ENCODE measurements at places on chromosomes 2 and 18.

DNA sequence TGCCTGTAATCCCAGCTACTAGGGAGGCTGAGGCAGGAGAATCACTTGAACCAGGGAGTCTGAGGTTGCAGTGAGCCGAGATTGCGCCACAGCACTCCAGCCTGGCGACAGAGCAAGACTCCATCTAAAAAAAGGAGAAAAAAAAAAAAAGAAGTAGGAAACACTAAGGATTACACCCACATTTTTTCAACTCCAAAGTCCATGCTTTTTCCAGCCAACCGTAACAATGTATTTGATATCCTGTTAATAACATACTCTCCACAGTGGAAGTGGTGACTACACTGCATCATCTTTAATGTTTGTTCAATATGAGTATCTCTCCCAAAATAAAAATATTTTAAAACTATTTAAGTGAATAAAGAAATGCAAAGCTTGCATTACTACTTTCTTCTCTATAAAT is 481.6 kb upstream of the ACVR2A start:
- no peak for DNase-seq

DNA sequence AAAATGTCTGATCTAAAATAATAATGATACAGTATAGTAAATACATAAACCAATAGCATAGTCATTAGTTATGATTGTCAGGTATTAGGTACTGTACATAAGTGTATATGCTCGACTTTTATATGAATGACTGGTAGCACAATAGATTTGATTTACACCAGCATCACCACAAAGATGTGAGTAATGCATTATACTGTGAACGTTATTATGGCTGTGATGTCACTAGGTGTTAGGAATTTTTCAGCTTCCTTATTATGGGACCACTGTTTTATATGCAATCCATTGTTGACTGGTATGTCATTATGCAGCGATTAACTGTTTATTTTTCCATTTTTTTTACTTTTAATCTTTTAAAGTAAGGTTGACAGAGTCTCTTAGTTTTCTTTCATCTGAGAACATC is 23.7 kb downstream of the ATP9B start:
- no peak for DNase-seq

DNA sequence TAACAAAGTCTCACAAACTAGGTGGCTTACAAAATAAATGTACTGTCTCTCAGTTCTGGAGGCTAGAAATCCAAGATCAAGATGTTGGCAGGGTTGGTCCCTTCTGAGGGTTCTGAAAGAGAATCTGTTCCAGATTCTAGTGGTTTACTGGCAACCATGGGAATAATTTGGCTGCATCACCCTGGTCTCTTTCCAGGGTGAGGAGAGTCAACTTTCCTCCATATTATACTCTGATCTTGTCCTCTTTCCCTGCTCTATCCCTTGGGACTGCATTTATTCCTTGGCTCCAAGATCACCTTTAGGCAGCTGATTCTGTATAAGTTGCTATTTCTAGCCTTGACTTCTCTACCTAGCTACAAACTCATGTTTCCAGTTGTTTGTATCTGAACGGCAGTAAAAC is 35.2 kb downstream of the SLC40A1 start:
- no peak for DNase-seq

DNA sequence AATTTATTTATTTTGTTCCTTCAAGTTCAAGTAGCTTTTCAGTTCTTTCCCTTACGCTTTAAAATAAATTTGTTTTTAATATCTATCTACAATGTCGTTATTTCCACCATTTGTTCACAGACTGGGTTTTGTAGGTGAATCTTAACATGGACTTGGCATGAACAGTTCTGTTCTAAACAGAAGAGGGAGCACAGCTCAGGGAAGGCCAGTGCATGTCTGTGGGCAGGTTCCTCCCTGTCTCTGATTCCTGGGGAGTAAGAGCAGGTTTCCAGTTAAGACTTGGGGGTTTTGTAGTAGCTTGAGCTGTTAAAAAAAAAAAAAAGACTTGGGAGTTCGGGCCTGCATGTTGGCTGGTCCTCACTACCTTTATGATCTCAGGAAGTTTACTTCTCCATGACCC is 11.1 kb downstream of the TTL start:
- DNase-seq, result no peak

- peak; percentile 76 for DNase-seq
These were observed 98.3 kb upstream of the ID2 start for GRCh38 chr2:8583400-8584173.

- DNase-seq, result no peak
These were observed 6.9 kb downstream of the PNKD start for GRCh38 chr2:218276986-218277755.

DNA sequence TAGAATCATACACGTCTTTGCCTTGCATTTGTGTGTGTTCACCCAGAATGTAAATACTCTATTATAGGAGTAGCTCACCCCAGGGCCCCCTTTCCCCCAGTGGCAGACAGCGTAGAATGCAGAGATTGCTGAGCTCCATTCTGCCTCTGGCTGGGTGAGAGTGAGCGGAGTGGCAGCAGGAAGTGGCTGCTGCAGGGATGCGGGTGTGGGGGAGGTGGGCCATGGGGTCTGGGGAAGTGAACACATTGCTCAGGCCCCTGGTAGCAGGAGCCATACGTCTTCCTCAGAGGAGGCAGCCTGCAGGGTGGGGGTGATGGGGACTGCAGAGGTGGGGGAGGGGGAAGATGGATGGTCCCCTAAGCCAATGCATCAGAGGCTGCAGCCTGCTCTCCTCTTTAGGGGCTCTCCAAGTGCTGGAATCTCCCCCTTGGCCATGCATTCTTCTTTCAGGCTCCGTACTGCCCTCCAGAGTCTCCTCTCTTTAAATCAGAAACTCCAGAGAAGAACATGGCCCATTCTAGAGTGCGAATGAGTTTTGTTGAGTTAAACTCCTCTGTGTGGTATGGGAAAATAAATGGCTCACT is 72.2 kb downstream of the CELF4 start:
- DNase-seq, result no peak

DNA sequence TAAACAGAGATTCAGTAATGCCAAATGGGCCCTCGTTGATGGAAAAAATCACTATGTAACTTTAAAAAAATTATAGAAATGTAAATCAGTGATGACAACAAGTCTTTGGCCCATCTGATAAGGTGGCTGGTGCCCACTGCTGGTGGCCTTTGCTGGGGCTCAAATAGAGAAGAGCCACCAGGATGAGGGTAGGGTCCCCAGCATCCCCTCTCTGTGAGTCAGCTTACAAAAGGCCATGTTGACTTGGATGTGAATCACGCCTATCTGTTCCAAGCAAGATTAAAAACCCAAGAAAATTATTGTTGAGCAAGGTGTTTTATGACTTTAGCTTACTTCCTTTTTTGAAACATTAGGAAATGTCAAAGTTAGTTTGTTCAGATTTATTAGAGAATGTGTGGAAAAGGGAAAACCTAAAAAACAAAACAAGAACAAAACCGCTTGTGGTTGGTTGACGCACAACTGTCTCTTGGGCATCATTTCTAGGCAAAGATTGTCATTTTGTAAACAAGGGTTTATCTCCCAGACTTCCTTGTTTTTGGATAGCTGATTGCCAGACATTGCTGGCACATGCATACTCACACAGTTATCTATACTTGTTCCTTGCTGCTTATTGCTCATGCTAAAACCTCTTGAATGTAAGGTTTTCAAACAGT is 53.7 kb upstream of the ZNF396 start:
- no peak for DNase-seq

DNA sequence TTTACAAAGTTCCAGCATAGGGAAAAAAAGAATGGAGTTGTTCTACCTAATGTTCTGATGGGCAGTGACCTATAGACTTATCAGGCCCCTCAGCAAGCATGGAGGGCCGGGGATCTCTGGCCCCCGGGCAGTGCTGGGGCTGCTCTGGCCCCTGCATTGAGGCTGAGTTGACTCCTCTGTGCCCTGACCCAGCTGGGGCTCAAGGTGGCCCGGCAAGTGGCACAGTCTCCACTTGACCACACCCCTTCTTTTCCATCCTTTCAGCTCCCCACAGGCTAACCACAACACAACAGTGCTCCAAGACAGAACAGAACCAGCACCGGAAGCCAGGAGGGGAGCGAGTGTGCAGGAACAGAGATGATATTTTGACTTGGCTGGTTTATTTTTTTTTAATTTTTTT is 19.9 kb downstream of the TOGARAM2 start:
- DNase-seq, result no peak

DNA sequence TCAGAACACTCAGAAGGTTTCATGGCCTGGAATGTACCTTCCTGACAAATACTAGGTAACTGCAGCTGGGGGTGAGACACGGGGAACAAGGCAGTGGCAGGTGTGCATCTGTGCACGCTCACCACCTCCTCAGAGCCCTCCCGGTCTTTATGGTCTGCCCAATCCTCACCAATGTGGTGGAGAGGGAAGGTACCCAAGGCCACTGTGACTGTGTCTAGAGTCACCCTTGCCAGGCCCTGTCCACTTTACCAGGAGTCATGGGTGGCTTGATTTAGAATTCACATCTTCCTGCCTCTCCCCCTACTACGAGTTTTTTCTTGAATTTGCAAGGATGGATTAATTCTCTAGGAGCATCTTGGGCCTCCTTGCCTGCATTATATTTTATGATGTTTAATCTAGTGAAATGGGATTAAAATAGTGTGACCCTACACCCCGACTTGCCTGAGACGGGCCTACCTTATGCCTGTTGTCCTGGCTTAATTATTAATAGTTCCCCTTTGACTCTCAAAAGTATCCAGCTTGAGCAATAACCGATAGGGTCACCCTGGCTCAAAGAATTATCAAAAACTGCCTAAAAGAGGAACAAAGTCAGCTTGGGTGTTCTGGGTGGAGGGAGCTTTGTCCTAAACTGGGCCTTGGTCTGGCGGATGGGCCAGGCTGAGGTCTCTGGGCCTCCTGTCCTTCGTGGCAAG is 56.5 kb downstream of the ACAA2 start:
- peak; percentile 29 for DNase-seq

DNA sequence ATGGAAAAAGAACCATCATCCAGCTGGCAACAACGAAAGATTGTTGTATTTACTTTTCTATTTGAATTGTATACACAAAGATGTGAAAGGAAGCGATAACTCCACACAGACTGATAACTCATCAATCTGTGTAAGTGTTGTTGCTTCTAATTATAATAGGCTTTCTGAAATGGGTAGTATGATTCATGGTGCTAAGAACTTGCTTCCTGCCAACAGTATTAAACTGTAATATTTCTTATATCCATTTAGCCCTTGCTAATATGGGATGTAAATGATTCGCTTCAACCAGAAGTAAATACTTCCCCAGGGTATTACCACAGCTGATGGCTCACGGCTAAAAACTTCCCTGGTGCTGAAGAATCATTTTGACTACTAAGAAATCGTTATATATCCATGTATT is 70.2 kb downstream of the TMEM163 start:
- no peak for DNase-seq

- DNase-seq, result no peak
These were observed 123.2 kb downstream of the CAPN13 start for GRCh38 chr2:30684026-30684425.

DNA sequence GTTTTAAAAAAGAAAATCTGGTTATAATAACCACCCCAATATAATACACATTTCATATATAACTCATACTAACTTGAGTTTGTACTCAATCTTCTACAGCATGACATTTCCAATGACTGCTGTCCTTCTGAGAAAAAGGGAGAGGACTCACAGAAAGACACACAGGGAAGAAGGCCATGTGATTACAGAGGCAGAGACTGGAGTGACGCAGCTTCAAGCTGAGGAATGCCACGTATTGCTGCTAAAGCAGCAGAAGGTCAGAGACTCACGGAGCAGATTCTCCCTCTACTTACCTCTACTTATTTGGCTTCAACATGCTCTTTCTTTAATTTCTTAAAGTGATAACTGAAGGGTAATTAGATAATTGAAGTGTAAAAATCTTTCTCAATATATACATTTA is 753.5 kb upstream of the PKDCC start:
- no peak for DNase-seq
